Hippocampal formation (tissue), 2 donors: ENCODE measurements at places on chromosomes 5 and 9.
A peak's percentile ranks its signal among the peaks of the same experiment; 100 is the strongest.

GRCh38 chr5:90709323-90710155, 150.9 kb downstream of the ADGRV1 start:
- no peak for DNase-seq

- DNase-seq: no peak
Observed at GRCh38 chr9:82706786-82707185, 356.2 kb downstream of the RASEF start.

DNA sequence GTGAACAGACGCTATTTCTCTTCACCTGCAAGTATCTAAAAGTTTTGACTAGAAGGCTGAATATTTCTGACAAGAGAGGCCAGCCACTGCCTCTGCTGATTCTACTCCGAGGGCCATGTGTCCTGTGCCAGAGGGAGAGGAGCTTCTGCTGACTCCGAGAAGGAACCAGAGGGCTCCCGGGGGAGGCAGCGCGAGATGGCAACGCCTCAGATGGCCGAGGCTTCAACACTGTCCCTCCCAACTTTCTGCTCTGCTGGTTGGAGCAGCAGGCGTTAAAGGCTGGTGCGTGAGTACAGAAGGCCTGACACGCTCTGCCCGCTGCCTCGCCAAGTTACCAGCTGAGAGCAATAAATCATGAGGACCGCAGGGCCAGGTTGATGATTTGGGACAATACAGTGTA, 178.8 kb downstream of the GAPVD1 start:
- no peak for DNase-seq

GRCh38 chr9:133334161-133334560, 1.8 kb downstream of the SURF6 start:
- no peak for DNase-seq

- DNase-seq: no peak
Observed at GRCh38 chr9:84173961-84174360, 166.6 kb downstream of the SLC28A3 start.

- DNase-seq: no peak
Observed at GRCh38 chr9:99128133-99128406, 23.2 kb downstream of the TGFBR1 start.

GRCh38 chr5:9233712-9234111, 312.2 kb downstream of the SEMA5A start:
- no peak for DNase-seq

DNA sequence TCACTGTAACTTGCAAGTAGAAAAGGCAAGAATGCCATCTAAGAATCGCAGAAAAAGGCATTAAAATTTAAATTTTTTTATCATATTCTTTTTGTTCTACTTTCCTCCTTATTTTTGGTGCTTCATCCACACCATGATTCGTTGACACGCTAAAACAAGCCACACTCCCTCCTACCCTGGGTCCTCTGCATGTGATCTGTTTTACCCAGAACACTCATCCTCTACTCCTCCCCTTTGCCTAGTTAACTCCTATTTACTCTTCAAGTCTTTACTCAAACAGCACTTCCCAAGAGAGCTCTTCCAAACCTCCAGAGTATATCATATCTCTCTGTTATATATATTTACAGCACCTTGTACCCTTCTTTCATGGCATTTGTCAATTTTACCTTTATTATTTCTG, 61.4 kb upstream of the SRP19 start:
- DNase-seq: no peak

- no peak for DNase-seq
Observed at GRCh38 chr9:84818791-84819190, 149.3 kb downstream of the NTRK2 start.

DNA sequence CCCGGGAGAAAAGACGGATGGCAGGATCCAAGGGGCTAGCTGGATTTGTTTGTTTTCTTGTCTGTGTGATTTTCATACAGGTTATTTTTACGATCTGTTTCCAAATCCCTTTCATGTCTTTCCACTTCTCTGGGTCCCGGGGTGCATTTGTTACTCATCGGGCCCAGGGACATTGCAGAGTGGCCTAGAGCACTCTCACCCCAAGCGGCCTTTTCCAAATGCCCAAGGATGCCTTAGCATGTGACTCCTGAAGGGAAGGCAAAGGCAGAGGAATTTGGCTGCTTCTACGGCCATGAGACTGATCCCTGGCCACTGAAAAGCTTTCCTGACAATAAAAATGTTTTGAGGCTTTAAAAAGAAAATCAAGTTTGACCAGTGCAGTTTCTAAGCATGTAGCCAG, 94.2 kb downstream of the SYK start:
- DNase-seq: no peak

GRCh38 chr9:98311541-98311940, 56.1 kb upstream of the TBC1D2 start:
- DNase-seq: no peak

DNA sequence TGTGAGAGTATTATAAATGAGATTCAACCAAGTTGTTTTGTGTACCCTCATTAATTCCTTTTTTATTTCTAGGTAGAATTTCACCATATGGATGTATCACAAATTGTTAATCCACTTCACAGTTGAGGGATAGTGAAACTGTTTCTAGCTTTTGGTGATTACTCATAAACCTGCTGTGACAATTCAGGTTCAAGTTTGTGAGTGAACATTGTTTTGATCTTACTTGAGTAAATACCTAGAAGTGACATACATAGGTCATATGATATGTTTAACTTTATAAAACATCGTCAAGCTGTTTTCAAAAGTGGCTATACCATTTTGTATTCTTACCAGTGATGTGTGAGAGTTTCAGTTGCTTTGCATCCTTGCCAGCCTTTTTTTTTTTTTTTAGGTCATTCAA, 112.9 kb downstream of the CAMK4 start:
- DNase-seq: no peak

- DNase-seq: no peak
Observed at GRCh38 chr9:70573308-70573707, 158.9 kb upstream of the KLF9 start.

GRCh38 chr9:91809581-91810285, 140.3 kb downstream of the ROR2 start:
- no peak for DNase-seq

- no peak for DNase-seq
Observed at GRCh38 chr9:114314881-114315722, 7.8 kb upstream of the ORM1 start.

- no peak for DNase-seq
Observed at GRCh38 chr9:91580136-91580535, 156.5 kb upstream of the NFIL3 start.

DNA sequence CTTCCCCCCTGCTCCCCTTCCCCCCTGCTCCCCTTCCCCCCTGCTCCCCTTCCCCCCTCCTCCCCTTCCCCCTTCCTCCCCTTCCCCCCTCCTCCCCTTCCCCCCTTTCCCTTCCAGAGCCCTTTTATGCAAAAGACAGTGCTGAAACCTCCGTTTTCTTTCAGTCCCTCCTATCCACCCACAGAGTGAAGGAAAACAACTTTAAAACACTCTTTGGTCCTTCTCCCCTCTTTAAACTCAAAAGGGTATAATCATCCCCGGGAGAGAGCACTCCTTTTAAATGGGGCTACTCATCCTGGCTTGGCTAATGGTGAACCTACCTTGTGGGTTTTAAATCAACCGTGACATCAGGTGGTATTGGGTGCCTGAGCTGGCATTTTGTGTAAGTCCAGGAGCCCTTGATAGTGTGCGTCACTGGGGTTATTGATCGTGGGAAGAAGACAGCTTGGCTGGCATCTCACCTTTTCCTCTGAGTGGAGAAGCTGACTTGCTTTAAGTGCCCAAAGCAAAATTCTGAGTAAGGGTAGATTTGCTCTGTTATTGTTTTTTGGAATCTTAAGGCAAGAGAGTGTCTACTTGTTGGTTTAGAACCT, 2.7 kb downstream of the LARP1 start:
- no peak for DNase-seq

GRCh38 chr9:131697097-131697496, 42.8 kb downstream of the RAPGEF1 start:
- DNase-seq: peak; percentile 41

DNA sequence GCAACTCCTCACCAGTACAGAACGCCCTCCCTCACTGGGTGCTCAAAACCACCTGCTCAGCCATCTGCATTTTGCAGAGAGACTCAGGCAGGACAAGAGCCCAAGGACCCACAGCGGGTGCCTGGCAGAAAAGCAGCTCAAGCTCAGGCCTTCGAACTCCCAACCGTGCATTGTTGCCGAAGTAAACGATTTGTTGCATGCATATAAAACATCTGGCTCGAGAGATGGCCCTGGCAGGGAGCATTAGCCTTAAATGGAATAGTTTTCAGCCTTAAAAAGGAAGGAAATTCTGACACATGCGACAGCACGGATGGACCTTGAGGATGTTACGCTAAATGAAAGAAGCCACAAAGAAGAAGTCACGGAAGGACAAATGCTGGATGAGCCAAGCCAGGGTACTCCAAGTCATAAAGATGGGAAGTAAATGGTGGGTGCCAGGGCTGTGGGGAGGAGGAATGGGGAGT, 160.4 kb upstream of the PHYKPL start:
- no peak for DNase-seq

DNA sequence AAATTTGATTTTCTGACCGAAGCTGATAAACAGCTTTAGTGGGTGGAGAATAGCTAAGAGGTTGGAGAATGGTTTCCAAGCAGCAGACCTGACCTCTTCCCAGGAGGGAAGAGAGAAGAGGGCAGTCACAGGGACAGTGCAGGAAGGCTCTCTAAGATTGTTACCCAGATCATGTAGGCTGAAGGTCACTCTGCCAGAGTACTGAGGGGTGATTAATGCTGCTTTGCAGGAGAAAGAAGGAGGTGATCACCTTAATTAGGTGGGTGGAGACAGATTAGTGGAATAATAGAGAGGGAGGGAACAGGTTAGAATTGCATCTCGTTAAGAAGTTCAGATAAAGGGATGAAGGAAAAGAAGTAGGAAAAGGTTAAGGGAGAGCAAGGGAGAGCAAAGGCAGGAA, 440.5 kb downstream of the BRINP1 start:
- no peak for DNase-seq

- DNase-seq: no peak
Observed at GRCh38 chr5:96671441-96671840, 9.3 kb downstream of the CAST start.

DNA sequence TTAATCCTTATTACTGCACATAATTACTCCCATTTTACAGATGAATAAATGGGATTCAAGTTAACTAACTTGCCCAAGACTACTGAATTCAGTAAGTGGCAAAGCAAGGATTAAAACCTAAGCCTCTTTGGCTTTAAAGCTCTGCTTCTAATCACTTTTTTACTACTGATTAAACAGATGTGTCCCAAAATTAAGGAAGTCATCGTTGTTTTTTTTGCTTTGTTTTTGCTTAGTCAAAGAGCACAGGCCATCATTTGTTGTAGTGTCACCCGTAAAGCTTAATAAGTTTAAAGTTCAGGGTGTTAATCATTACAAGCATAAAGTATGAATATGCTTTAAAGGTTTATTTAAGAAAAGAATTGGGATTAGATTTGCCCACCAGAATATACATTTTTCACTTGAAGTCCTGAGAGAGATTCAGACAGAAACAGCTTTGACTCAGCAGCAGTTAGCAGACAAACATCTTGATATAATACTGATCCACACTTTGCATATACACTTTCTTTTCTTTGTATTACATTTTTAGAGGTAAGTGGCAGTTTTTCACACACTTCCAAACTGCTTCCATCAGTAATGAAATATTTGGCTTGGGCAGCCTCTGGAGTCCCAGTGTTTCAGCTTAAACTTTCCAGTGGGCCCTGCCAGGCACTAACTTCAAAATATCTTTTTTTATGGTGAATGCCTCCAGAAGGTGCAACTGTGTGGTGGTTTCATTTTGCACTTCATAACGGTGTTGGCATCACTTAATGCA, 52.7 kb downstream of the PIK3R1 start:
- DNase-seq: no peak

GRCh38 chr5:36457511-36458270, 148.7 kb upstream of the SLC1A3 start:
- DNase-seq: no peak

DNA sequence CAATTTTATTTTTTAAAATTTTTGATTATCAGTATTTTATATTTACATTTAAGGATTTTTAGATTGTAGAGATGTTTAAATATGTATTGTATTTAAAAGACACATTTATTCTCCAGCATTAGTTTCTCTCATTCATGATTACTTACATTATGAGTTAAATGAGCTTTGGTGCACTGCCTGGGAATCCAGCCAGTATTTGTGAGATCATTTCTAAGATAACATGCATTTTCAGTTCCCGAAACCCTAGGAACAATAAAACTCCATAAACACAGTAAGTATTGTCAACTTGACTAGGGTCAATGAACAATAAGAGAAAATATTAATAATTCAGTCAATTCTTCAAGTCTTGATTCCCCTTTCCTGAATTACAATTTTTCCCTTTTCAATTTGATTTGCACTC, 403.3 kb downstream of the PLK2 start:
- no peak for DNase-seq

- peak; percentile 61 for DNase-seq
Observed at GRCh38 chr9:706606-707459, 134.7 kb upstream of the DMRT1 start.

- DNase-seq: peak; percentile 46
Observed at GRCh38 chr9:126375386-126375785, 48.8 kb downstream of the MVB12B start.

- DNase-seq: no peak
Observed at GRCh38 chr5:139374909-139375308, 8.2 kb downstream of the SLC23A1 start.
